ENCODE measurements at places on chromosomes 5 and 9.

DNA sequence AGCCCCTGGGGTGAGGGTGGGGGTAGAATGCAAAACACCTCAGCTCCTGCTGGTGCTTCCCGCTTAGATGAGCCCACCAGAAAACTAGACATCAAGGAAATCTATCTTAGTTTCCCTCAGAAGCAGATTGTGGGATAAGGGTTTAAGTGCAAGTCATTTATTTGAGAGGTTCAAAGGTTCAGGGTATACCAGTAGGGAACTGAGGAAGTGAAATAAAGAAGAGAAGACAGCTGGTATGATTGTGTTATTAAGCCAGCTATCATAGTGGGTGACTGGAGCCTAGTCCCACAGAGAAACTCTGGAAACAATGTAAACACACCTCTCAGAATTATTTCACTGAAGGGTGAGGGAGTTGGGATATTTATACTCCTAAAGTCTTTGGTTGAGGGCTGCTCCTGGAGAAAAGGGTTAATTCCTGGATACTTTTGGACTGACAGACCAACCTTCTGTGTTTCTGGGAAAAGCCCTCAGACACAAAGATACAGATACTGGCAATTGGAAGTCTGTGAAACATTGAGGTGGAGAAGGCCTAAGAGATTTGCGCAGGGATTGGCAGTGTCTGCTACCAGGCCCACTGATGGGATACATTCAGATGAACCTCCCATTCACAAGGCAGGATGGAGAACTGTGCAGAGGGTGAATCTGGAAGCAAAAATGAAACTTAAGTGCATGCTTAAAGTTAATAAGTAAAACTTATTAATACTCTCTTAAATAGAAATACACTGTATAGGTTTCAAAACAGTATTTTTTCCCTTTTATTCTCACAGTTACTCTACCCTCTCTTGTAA is 6.4 kb upstream of the DCTN4 start:
- DNase-seq = no peak

GRCh38 chr5:54975701-54976100 is 9.7 kb downstream of the ESM1 start:
- DNase-seq = no peak

DNA sequence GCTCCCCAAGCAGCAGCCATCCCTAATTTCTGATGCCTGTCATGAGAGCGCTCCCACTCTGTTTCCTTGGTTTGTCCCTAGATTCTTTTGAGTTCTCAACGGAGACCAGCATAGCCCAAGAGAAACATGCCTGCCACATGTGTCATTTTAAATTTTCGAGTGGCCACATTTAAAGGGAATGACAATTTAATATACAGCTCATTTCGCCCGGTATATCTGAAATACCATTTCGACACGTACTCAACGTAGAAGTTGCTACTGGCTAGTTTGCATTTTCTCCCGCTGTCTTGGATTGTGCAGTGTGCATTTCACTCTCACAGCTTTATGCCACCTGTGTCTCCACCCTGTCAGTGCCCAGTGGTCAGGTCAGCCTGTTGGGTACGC is 21.0 kb downstream of the LPCAT1 start:
- DNase-seq = no peak

DNA sequence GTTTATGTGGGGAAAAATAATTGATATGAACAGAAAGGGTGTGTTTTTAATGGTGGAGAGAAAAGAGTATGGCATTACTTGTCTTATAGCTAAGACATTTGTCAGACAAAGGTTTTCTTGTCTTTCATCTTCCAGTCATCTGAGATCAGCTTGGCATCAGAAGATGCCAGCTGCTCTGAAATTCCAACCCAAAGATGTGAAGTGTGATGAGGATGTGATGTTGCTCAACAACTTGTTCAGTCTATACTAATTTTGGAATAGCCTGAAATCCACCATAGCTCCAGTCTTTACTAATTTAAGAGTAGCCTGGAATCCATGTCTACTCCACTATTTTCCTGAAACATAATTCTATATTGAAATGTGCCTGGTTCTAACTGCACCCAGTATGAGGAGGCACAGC is 182.3 kb downstream of the CFAP90 start:
- no peak for DNase-seq

DNA sequence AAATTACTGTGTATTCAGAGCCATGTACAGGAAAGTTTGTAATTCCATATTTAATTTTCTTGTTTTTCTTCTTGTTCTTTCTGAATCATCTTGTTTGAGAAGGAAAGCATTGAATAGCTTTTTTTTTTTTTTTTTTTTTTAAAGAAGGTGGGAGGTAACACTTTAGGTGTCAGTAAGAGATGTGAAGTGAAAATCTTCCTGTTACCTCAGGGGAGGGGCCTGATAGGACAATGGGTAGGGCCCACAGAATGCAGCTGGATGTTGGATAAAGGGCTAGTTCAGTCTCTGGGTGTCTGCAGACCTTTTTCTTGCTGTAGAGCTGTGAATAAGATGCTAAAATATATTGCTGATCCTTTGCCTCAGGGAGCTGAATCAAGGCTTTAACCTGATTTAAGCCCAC is 317.4 kb downstream of the MAN2A1 start:
- DNase-seq = no peak

DNA sequence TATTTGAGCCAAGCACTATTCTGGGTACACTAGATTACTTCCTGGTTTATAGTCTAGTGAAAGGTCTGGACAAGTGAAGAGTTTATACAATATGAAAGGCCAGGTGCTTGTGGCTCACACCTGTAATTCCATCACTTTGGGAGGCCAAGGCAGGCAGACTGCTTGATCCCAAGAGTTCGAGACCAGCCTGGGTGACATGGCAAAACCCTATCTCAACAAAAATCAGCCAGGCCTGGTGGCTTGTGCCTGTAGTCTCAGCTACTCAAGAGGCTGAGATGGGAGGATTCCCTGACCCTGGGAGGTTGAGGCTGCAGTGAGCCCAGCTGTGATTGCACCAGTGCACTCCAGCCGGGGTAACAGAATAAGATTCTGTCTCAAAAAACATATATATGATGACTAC is 9.5 kb upstream of the TXNDC15 start:
- no peak for DNase-seq

DNA sequence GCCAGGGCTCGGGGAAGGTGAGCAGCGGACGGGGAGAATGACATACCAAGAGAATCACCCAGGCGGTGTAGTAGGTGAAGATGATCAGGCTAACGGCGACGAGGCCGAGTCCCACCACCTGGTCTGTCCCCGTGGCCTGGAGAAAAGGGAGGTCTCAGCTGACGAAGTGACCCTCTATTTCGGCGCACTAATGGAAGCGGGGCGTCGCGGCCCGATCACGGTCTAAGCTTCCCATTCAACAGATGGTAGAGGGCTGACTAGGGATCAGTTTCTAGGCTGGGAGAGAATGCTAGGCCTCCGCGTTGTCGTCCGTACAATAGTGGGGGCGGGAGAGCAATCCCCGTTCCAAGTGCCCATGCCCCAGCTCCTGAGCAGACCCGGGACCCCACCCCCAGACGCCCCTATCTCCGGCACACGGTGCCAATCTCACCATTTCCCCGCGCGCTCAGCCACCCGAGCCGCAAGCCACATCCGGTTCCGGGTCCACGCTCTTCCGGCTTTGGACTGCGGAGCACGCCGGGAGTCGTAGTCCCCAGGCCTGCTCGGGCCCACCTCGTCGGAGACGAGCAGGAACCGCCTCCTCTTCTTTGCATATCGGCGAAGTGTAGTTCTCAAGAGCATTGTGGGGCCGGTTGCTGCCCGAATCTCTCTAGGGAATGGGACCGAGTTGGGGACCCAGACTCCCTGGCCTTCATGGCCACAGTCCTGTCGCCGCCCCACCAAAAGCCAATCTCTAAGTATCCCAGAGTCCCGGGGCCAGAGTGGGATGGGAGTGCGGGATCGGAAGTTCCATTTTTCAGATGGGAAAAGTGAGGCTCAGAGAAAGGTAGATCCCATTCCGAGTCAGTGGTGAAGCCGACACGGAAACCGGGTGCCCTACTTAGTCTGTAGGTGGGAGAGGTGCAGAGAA is at the start of gene DPM2:
Gene DPM2 (minus strand): TSS at position 467 of the 910 bp plus-strand sequence. CDS start 34 bp downstream, at position 433.
- peak; percentile 87 for DNase-seq

DNA sequence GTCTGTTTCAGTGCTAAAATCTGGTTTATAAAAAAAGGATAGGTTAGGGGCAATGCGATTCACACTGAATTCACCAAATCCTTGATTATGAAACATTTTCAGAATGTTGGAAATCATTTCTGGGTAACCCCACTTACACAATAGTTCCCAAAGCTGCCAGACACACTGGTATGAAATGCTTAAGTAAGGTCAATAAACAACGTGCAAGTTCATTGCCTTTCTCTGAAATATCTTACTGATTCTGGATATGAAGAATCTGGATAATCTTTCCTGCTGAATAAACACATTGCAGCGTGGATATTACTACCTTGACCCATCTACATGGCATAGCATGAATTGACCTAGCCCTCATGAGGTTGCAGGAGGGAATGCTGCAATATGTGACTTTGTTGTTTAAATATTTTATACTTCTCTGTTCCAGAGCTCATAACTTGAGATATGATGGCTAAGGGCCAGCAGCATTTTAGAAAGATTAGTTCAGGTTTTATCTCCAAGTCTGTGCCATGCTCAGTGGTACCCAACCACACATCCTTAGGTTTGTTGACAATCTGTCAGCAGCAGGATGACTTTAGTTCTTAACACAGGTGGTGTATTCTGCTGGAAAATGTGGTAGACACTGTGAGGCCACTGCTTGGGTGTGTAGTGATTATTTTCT is 121.0 kb downstream of the NREP start:
- DNase-seq = no peak

- no peak for DNase-seq
Observed at GRCh38 chr5:144472221-144472620, 301.5 kb downstream of the KCTD16 start.

GRCh38 chr5:60274747-60275146 is 381.2 kb upstream of the PDE4D start:
- DNase-seq = no peak

DNA sequence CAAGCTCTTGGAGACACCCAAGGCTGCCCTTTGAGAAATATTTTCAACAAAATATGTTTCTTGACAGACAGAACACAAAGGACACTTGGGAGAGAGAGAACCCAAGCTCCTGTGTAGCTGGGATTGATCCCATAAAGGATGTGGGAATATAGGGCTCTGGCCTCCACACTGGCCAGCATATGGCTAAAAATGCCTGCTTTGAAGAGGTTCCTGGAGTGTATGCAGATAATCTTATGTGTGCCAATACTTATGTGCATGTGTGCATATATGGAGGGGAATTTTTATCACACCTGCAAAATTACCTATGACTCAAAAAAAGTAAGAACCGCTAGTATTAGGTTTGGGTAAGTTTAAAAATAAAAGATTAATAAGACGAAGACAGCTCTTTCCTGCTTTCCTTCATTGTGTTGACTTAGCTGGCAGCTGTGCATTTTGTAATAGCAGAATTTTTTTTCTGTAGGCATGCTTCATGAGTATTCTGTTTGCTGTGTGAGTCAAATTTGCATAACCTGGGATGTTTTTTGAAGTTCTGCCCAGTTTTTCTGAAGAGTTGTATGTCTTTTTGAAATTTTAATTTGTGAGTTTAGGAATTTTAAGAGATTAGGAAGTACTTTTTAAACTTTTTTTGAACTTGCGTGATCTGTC is 42.6 kb downstream of the HACD4 start:
- peak; percentile 29 for DNase-seq

DNA sequence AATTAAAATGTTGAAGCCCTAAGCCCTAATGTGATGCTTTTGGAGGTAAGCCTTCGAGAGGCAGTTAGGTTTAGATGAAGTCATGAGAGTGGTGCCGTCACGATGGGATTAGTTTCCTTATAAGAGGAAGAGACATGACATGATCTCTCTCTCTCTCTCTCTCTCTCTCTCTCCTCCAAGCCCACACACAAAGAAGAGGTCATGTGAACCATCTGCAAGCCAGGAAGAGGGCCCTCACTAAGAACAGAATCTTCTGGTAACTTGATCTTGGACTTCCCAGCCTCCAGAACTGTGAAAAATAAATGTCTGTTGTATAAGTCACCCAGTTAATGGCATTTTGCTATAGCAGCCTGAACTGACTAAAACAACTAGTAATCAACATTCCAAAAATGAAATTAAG is 175.5 kb downstream of the GNA14 start:
- DNase-seq = no peak

GRCh38 chr5:2538169-2538568 is 213.3 kb downstream of the IRX2 start:
- no peak for DNase-seq

- DNase-seq = no peak
Observed at GRCh38 chr5:110048491-110048890, 358.8 kb downstream of the MAN2A1 start.

DNA sequence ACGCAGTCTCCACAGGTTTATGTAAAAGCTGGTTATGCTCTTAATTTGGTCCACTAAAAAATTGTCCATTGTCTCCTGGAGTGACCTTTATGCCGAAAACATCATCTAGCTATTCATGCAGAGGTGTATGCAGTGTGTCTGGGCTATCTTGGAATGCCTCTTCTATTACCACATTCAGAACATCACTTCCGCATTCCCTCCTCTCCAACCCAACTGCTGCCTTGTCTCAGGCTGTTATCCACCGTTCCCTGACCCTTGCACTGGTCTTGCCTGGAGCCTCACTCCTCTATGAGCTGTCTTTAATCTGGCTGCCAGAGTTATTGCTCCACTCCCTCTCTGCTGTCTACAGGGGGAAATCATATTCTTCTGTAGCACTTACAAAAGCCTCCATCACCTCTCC is 214.1 kb upstream of the ANKRD55 start:
- DNase-seq = no peak

DNA sequence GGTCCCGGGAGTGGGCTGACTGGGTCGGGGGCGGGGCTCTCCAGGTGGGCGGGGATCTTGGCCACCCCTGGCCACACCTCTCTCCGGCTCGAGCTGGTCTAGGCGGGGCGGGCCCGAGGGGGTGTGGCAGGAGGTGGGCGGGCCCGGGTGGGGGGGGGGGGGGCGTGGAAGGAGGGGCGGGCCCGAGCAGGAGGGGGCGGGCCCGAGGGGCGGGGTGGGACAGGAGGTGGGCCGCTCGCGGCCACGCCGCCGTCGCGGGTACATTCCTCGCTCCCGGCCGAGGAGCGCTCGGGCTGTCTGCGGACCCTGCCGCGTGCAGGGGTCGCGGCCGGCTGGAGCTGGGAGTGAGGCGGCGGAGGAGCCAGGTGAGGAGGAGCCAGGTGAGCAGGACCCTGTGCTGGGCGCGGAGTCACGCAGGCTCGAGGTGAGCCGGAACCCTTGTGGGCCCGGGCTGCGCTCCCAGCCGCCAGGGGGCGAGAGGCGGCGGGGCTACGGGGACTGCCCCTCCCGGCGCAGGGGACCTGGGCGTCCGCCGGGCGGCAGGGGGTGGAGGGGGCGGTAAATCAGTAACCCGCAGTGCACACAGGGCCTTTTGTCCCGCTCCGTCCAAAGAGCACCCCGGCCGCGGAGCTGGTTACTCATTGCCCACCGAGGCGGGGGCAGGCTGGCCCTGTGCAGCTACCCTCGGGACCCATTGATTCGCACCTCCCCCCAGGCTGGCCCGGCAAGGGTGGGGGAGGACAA is at the start of gene FGFR4:
Gene FGFR4 (plus strand): TSS at position 262 of the 744 bp plus-strand sequence. CDS start 2,688 bp downstream, outside the sequence.
- DNase-seq = peak; percentile 51

Measured in astrocyte of the spinal cord (primary cell).